ENCODE measurements at places on chromosomes 1 and 21. TPM values are rescaled to one million over a fixed set of nuclear protein-coding genes. Genes with fewer than 3 reads are reported as not detected.

- DNase-seq, result no peak
These were observed 120.6 kb downstream of the DNM3 start for GRCh38 chr1:171961861-171962260.

- peak; percentile 52 for DNase-seq
These were observed 20.8 kb downstream of the EPHA8 start for GRCh38 chr1:22584001-22584562.

- DNase-seq, result no peak
These were observed 34.4 kb downstream of the PSEN2 start for GRCh38 chr1:226904772-226905171.

DNA sequence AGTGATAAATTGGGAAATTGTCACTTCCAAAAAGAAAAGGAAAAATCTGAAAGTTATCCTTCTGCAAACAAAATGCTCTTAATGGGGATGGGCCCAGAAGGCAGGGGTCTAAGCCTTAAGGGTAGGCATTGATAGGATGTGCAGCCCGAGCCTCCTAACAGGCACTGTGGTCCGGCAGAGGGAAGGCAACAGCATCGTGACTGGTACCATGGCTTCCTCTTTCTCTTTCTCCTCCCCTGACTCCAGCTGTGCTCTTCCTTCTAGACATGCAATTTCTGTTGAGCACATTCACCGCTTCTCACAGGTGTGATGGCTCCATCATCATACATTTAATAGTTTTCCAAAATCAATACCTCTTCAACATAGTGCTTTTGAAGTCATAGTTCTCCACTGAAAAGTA is 91.5 kb downstream of the SELENOF start:
- no peak for DNase-seq

The NR1I3 gene
- 0.89 TPM for polyA plus RNA-seq

- no peak for DNase-seq
These were observed 6.9 kb downstream of the CSRP1 start for GRCh38 chr1:201499795-201500669.

The RNU1-3 gene
- 1.5 TPM for polyA plus RNA-seq
